DMS153 (cell line): ENCODE measurements at places on chromosomes 1 and 21.

DNA sequence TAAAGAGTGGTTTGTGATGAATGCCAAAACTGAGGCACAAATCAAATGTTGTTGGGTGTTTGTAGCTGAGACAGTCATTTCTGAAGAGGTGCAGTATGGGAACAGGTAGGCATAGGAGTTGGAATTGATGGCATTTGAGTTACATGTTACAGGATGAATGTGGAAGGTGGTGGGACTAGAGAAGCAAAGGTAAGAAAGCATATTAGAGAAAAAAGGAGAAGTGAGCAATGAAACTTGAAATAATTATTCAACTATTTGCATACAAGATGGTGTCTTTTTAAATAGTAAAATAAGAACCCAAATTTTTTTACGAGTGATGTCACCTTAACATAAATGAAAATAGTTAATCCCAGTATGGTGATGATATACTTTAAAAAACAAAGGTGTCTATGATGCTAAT lies 40.2 kb upstream of the METTL18 start:
- DNase-seq = no peak

- no peak for DNase-seq
Observed at GRCh38 chr1:96995351-96995750, 273.8 kb downstream of the PTBP2 start.

- peak; percentile 76 for DNase-seq
Observed at GRCh38 chr1:22969304-22969709, 3.4 kb downstream of the LACTBL1 start.

DNA sequence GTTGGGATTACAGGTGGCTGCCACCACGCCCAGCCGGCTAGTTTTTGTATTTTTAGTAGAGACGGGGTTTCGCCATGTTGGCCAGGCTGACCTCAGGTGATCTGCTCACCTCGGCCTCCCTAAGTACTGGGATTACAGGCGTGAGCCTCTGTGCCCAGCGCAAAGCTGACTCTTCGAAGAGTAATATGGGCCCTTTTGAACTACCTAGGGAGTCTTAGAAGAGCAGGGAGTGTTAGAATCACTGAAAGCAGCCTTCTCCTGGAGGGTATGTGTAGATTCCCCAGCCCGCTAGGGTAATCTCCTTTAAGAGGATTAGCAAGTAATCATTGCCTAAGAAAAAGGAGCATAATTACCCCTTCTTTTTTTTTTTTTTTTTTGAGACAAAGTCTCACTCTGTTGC lies 6.5 kb upstream of the MAST2 start:
- DNase-seq = no peak

DNA sequence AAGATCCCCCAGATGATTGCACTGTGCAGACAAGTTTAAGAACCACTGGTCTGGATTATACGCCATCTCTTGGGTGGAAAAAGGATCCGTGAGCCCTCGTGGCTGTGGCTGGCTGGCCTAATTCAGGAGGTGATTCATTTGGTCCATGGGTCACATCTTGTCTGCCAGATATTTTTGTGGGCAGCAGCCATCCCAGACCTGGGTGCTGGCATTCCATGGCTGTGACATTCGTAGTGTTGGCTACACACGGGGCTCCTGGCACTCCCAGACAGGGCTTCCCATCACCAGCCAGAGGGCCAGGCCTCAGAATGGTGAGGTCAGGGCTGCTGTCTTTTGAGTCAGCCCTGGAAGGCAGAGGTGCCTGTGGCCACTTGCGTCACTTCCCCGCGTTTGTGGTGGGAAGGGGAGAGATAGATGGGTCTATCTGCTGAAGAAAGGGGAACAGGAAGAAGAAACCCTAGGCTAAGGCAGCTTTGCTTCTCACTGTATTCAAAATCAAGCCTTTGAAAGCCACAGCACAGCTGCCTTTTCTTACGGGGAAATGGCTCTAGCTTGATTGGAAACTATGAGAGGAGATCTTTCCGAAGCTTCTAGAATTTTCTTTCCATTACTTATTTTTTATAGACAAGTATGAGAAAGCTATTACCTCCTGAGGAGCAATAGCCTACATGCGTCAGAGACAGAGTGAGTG lies 32.4 kb downstream of the EIF2D start:
- DNase-seq = no peak

GRCh38 chr1:203823306-203823705 lies 27.9 kb downstream of the ZBED6 start:
- no peak for DNase-seq

DNA sequence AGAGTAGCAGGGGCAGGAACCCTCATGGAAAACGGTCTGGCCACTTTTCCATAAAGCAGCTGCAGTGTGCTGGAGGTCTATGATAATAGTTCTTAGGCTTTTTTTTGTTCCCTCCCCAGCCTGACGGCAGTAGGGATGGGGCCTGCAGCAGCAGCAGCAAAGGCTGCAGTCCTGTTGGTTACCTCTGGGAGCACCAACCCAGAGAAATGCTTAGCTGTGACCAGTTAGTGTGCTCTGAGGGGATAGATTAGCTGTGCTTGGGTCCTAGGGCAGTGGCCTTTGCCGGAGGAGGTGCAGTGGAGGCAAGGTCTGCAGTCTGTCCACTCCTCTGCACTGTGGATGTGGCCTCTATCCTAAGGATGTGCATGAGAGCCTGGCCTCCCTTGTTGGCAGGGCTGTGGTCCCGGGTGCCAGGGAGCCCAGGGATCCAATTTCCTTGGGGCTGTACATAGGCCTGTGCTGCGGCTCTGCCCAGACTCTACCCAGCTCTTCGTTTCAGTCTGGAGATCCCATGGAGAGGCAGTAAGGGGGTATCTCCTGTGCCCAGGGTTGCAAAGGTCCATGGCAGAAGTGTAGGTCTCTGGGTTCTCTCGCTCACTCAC lies 322.7 kb downstream of the PTBP2 start:
- DNase-seq = no peak

- no peak for DNase-seq
Observed at GRCh38 chr21:18493422-18493821, 89.8 kb upstream of the TMPRSS15 start.

- no peak for DNase-seq
Observed at GRCh38 chr1:39944410-39945112, 10.4 kb upstream of the MFSD2A start.

DNA sequence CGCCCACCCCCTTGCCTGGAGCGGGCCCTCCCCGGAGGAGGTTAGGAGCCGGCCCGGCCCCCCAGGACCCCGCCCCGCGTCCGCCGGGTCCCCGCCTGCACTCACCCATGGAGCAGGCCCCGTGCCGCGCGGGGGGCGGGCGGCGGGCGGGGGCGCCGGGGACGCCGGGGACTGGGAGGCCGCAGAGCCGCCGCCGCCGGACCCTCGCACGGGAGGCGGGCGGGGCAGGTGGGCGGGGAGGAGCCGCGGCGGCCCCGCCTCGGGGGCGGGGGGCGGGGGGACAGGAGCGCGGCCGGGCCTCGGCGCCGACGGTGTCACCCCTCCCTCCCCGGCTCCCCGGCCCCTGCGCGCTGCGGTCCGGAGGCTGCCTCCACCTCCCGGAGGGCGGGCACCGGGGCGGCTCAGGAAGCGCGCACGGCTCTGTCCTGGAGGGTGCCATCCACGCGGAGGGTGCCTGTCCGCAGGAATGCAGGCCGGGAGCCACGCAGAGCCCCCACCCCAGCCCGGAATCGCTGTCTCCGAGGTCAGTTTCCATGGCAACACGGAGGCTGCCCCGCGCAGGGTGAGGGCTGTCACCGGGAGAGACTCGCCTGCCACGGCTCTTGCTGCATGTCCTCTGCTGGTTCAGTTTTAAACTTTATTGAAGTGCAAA lies 5.9 kb upstream of the PLEKHG5 start:
- DNase-seq = no peak

DNA sequence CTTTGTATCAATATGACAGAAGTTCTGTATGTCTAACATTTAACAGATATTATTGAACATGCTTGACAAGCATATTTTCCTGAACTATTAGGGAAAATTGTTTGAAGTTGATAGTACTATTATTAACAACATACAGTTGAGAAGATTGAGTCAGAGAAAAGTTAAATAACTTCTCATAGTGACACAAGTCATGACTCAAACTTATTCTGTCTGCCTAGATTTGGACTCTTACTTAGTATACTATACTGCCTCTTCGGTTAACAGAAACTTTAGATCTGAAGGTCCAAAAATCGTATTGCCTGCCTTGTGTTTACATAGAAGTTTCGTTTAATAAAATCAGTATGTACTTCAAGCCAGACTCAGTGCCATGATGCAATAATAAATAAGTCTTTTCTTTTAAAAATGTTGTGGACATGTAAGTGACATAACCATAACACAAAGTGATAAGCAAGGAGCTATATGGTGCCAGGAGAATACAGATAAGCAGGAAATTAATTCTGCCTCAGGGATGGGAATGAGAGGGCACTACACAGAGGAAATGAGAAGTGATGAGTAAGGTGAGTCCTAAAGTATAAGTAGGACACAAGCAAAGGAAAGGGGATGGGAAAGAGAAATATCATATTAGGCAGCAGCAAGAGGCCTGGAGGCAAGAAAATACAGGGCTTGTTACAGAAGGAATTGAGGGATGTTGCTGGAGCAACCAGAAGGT lies 48.1 kb downstream of the LHX9 start:
- DNase-seq = no peak

- DNase-seq = no peak
Observed at GRCh38 chr1:229279242-229279641, 8.3 kb downstream of the RAB4A start.

- DNase-seq = no peak
Observed at GRCh38 chr1:25581764-25582163, 34.8 kb upstream of the MAN1C1 start.

- DNase-seq = peak; percentile 64
Observed at GRCh38 chr1:71414179-71414578, 333.3 kb upstream of the ZRANB2 start.

- no peak for DNase-seq
Observed at GRCh38 chr1:34376531-34376930, 199.8 kb downstream of the C1orf94 start.

DNA sequence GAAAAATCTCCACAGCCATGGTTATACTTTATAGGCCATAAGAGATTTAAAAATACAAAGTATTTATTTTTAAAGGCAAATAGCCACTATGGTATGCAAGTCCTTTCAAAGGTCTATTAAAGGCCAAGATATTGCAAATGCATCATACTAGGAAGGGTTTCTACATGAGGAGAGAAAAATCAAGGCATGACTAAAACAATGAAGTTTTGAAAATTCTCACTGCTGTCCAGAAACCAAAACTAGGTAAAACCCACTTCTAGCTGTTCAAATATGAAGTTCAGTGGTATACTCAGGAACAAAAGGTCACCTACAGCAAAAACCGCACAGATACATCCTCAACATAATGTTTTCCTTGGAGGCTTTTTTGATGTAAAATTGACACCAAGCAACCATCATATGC lies 75.0 kb downstream of the EPS15 start:
- no peak for DNase-seq

DNA sequence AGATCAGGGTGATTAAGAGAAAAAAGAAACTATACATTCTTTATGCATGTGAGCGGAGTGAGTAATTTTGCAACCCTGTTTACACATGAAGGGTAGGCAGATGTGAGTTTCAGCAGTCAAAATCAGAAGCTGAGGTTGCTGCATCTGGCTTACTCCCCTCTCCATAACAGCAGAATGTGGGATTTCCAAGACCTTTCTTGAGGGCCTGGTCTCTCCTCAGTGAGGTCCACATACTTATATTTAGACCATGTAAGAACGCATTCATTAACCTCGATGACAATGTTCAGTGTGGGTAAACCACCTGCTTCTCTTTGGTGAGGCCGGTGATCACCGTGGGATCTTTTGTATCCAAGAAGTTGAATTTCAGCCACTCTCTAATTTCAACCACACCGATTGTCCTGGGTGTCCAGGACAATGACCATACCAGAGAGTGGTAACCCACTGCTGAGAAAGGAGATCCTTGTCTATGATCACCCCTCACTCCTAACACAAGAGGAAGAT lies 18.7 kb upstream of the RAP1A start:
- no peak for DNase-seq

DNA sequence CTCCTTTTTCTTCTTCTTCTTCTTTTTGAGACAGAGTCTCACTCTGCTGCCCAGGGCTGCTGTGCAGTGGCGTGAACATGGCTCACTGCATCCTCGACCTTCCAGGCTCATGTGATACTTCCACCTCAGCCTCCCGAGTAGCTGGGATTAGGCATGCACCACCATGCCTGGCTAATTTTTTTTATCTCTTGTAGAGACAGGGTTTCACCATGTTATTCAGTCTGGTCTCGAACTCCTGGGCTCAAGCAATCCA lies 13.0 kb upstream of the PADI1 start:
- no peak for DNase-seq

GRCh38 chr1:201191653-201192260 lies 1.1 kb downstream of the IGFN1 start:
- DNase-seq = no peak

DNA sequence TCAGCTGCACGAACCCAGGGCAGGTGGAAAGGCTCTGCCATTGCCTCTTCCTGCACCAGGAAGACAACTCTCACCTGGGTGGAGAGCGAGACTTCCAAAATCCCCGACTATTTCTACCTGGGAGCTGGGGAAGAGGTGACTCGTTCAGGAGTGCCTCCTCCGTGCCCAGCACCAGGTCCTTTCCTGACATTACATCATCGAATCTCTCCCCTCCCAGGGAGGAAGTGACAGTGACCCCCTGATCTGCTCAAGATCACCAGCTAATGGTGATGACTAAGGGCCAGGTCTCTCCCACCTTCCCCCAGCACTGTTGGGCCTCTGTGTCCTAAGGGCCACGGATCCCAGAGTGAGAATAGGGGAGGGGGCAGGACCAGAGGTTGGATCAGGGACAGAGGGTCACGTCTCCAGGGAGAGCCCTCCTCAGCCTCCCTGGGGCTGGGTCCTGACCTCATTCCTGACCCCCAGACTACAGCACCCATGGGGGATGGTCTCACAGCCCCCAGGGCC lies 6.8 kb downstream of the MEGF6 start:
- DNase-seq = no peak

DNA sequence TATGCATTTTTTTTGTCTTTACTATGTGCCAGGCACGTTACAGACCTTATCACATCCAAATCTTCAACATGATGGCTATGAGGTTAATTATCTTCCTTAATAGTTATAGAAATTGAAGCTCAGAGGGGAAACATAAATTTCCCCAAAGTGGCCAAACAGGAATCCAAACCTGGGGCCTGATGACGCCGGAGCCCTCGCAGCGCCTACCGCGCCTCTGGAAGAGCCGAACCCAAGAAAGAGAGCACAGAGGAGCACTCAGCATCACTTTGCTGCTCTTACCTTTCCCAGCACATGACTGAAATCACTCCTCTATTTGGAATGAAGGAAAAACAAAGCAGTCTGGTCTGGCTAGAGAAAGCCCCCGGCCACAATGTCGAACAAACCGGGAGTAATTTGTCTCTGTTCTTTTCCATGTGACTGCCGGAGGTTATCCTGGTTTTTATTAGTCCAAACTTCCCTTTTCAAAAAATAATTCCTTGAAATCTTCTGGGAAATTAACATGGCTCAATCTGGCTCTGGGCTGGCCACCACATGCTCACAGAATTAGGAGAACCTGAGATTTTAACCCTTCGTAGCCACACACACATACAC lies 195.5 kb downstream of the ADSS2 start:
- no peak for DNase-seq

GRCh38 chr1:8903410-8903809 lies 24.9 kb upstream of the ENO1 start:
- no peak for DNase-seq
